GM12892 (cell line): ENCODE measurements at places on chromosomes 4 and X.

DNA sequence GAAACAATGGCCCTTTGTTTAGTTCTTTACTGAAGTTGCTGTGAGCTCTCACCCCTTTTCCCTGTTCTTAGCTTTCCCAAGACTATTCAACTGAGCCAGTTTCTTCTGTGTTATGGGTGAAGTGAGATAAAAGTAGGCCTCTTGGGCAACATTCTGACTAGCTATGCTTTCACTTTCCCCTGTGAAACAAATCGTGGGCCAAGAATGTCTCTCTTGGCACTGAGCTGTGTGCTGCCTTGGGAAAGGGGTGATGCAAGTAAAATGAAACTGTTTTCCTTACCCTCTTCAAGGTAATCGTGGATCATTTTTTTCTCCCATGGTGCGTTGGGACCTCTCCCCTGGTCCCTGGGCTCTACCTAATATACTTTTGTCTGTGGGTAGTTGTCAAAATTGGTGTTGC lies 653.9 kb upstream of the MAGEB2 start:
- DNase-seq, result no peak

DNA sequence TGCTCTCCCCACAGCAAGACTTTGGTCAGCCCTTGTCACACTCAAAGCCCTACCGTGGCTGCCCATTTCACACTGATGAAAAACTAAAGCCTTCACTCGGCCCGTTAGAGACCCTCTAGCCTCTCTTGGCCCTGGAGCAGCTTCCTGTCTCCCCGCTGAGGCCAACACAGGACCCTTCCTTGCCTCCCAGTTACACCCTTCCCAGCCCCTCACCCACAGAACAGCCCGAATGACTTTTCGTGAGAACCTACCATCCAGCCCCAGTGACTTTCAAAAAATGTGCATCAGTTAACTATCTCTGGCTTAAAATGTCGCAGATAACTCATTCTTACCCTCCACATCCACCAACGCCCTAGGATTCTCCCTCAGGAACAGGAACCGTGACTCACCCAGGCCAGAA lies 756 bp upstream of the TAF9B start:
- no peak for DNase-seq

GRCh38 chr4:99816545-99817308 lies at the start of gene DAPP1:
Gene DAPP1, plus strand, starts transcription at chr4:99816827. Its CDS starts 87 bp downstream, at chr4:99816914.
- DNase-seq, result peak; percentile 34

- DNase-seq, result no peak
These were observed 1611.1 kb downstream of the ARAP2 start for GRCh38 chr4:34633241-34633640.

GRCh38 chr4:149110481-149110880 lies 668.3 kb upstream of the NR3C2 start:
- no peak for DNase-seq

GRCh38 chr4:85084371-85085094 lies 118.0 kb upstream of the WDFY3 start:
- DNase-seq, result no peak

DNA sequence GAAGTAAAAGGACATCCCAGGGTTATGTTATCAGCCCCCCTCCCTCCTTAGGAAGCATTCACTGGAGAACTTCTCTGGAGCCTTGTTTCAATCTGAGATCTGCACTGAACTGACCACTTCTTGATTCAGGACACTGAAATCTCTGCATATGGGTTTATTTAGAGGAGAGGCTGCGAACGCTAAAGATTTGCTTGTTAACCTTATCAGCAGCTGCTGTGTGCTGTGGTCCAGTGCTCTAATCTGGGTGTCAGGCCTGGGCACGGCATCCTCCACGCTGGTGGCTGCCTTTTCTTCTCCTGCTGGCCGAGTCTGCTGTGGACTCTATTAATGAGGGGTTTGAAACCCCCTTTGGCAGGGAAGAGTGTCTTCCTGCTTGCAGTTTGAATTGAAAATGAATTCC lies 1094.7 kb upstream of the TENM3 start:
- no peak for DNase-seq

GRCh38 chrX:40402831-40403533 lies 177.8 kb upstream of the ATP6AP2 start:
- DNase-seq, result no peak

DNA sequence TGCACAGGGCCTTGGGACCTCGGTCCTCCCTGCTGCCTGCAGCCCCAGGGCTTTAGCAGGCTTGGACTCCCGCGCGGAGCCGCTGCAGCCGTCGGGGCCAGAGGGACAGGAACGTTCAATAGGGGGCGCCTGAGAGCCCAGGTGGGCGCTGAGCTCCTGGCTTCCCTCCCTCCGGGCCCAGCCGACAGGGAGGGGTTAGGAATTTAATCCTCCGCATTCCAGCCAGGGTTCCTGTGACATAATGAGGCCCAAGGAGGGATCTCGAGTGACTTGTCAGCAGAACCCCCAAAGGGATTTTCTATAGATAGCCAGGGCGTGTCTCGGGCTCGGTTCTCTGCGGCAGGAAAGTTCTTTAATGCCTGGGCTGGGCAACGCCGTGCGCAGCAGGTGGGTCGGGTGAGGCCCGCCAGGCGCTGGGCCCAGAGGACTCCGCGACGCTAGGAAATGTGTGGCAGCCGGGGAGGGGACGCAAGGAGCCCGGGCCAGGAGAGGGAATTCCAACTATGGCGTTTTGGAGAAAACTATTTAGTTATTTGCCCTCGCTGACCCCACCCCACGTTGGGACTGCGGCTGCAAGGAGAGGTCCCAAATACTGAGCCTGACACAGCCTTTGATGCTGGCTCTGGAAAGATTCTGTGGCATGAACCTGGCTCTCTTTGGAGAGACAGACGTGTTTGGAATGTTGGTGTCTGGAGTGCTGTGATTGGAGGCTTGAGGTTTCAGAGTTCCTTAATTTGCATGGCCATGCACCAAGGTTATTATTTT lies 285.2 kb upstream of the GATB start:
- DNase-seq, result peak; percentile 25

DNA sequence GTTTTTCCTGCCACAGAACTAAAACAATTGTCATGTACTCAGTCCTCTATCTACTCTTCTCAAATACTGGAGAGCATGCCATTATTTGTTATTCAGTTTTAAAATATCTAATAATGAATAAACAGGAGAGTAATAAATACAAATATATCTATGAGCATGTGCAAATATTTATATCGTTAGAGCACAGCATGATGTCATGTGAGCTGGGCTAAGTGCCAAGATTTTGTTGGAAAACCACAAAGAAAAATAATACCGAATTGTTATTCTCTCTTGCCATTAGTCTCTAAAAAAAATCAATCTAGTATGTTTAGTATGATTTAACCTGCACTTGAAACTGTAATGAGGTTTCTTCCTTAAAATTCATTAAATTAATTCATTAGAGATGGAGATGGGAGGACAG lies 97.3 kb downstream of the DDX60 start:
- no peak for DNase-seq

- no peak for DNase-seq
These were observed 307.4 kb upstream of the SMIM31 start for GRCh38 chr4:164446516-164446915.

DNA sequence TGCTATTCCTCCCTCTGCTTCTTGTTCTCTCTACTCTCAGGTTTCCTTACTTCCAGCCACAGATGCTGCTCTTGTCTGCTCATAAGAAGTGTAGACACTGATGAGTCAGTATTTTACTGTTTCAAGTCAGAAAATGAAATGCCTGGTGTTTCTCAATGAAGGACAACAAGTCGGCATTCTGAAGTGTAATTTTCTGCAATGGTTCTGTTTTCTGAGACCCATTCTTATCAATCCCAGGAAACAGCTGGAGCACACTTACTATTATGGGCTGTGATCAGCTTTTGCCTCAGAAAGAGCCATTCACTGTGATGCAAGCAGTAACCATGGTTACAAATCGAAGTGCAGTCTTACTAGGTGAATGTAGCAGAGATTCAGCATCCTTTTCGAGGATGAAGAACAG lies 42.0 kb downstream of the SLC4A4 start:
- no peak for DNase-seq

DNA sequence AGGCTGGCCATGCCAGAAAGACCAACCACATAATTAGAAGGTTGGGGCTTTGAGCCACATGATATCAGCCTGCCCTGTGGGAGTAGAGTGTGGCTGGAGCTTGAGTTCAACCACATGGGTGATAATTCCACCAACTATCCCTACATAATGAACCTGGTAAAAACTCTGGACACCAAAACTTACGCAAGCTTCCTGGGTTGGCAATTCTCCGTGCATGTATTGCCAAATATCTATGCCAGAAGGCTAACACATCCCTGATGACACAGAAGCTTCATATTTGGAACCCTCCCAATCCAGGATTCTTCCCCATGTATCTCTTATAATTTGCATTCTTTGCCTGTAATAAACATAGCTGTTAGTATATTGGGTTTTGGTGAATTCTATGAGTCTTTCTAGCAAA lies 68.2 kb downstream of the FUNDC1 start:
- no peak for DNase-seq

DNA sequence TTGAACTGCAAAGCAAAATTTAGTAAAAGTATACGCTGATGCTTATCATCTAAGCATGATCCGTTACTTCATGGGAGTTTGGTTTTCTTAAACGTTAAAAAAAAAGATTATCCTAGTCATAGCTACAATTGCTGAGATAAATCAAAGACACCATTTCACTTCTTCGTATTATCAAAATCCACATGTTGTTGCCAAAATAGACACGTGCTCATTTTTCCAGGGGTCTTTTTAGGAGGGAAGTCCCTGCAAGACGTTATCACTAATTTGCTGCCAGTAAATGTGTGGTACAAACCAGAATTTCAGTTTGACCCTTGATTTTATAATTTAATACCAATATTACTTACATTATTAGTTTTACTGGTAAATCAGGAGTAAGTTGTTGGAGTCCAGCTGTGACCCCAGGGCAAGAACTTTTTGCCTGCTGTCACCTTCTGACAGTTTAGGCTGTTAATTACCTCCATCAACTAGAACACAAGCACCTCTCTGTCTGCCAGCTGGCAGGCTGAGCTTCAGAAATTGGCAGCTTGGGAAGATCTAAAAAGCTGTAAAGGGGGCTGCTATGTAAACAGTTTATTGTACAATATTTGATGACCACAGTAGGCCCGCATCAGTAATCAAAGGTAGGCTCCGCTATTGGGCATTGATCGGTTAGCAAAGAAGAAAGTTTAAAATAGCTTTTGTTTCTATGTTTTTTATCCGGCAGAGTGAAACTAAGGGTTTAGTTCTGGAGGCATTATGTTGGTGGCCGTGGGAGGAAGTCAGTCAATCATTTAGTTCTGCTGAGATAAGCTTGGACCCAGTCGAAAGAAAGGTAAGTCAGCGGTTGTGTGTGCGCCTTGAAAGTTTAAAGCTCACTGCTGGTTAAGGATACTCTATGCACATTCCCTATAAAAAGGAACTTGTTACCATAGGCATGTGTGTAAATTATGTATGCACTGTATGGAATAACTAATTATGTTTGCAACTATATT lies 196.4 kb downstream of the FBXO8 start:
- DNase-seq, result no peak

DNA sequence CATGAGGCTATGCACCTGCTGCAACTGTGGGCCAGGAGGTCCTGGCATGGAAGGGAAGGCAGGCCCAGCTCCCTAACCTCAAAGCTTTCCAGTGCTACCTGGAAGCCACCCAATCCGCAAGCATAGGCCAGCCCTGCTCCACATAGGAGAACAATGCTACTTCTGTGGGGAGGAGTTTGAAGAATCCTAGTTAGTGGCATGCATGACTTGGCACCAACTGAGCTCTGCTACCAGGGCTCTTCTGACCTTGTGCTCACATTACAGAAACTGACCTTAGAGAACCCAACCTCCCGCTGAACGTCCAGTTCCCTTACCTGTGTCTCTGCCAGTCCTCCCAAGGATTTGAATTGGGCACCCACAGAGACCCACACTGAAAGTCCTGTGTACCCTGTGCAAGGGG lies 58.8 kb downstream of the USP46 start:
- no peak for DNase-seq

DNA sequence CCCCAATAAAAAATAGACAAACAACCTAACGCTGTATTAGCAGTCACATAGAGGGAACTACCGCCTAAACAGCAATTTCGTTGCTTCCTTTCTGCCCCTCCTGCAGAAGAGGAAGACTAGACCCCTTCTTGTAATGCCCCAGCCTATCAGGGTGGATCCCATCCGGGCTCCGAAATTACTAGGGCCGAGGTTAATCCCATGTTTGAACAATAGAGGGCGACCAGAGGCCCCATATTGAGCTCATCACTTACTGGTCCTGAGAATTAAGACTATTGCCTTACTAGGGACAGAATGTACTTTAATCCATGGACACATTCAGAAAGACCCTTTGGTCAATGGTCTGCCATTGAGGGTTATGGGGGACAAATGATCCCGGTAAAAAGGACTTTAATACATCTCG lies 11.8 kb upstream of the ZNF630 start:
- no peak for DNase-seq

DNA sequence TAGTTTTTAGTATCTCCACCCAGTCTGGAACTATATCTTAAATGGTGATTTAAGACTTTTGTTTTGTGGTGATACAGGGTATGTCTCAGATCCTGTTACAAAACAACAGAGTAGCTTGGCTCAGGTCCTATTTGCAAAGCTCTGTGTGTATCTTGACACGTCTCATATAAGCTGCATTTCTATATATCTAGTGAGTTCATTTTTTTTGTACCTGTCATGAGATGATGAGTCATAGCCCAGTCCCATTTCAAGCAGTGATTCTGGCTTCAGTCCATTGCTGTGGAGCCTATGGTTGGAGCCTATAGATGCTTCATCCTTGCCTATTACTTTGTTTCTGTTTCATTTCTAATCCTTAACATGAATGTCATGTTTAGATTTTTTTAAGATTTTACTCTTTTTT lies 23.0 kb downstream of the GRXCR1 start:
- no peak for DNase-seq

DNA sequence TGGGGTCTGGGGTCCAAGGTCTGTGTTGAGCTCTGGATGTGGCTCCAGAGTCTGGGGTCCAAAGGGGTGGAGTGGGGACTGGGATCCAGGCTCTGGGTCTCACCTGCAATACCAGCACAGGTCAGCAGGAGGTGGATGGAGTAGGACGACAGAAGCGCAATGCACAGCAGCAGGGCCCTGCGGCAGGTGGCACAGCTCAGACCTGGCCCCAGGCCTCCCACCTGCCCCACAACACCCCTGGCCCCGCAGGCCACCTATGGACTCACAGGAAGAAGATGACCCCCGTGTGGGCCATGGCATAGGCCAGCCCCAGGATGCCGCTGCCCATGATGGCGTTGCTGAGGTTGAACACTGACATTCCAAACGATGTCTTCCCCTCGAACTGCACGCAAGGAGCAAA lies 3.4 kb downstream of the SLC38A5 start:
- no peak for DNase-seq

- no peak for DNase-seq
These were observed 120.5 kb downstream of the TBCK start for GRCh38 chr4:106195435-106195950.
